Calu3 (cell line): ENCODE measurements at places on chromosomes 16 and 17.
A peak's percentile ranks its signal among the peaks of the same experiment; 100 is the strongest.

DNA sequence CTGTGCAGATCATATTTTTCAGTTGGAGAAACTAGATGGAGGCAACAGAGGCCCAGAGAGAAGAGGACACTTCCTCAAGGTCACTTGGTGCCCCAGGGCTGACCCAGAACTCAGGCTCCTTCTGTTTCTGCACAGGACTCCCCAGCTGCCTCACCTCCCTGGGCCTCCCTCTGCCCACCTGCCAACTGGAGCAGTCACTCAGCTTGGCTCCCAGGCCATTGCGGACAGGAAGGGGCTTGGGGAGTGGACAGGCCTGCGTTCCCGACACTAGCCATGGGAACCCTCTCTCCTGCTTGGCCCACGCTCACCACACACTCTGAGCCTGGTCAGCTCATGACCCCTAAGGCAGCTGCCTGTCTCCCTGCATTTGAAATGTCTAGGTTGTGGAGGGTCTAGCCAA lies 78.1 kb upstream of the BRD7 start:
- DNase-seq: no peak

GRCh38 chr16:4410335-4411075 lies 5.9 kb downstream of the CORO7 start:
- no peak for DNase-seq

GRCh38 chr16:89143201-89143741 lies 28.3 kb upstream of the CDH15 start:
- DNase-seq: no peak

DNA sequence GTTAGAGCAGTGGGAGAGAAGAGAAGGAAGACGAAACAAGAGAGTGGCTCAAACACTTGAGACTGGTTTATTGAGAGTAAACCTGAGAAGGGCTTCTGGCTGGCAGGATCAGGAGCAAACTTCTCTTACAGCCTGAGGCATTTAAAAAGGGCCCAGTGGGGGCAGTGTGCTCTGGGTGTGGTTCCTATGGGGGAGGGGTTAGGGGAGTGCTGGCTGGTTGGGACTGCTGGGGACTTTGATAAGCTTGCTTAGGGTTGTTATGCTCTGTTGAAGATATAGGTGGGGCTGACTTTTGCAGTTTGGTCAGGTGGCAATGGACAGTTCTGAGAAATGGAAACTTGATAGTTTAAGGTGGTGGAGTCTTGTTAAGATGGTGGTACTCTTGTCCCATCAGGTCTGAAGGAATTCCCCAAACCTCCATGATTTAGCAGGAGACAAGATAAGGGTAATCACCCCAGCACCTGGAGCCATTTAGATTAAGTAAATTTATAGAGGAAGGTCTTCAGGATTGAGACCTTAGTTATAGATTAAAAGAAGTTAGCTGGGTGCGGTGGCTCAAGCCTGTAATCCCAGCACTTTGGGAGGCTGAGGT lies 79.3 kb downstream of the EMP2 start:
- no peak for DNase-seq

DNA sequence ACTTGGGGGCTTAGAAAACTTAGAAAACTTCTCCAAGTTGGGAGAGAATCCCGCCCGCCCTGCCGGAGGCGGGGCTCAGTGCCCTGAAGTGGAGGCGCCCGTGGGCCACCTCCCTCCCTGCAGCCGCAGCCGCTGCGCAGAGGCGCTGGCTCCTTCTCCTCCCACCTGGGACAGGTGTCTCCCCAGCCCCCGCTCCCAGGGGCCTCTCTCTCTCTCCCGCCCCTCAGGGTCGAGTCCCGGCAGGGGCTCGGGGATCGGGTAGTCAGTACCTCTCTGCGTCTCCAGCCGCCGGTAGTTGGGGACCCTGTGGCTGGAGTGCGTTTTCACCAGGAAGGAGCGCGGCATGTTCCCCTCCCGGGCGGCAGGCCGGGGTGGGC lies 257 bp downstream of the SNAI3 start:
- no peak for DNase-seq

DNA sequence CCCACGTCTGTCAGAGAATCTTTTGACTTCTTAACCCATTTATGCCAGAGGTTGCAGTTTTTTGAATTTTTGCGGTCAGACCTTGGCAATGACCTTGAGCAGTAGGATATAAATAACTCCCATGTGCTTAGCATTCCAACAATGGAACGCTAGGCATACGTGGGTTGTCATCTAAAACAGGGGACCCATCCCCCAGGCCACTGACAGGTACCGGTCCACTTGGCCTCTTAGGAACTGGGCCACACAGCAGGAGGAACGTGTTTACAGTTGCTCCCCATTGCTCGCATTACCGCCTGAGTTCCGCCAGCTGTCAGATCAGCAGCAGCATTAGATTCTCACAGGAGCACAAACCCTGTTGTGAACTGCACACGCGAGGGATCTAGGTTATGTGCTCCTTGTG lies 76.8 kb upstream of the LGALS9 start:
- no peak for DNase-seq

DNA sequence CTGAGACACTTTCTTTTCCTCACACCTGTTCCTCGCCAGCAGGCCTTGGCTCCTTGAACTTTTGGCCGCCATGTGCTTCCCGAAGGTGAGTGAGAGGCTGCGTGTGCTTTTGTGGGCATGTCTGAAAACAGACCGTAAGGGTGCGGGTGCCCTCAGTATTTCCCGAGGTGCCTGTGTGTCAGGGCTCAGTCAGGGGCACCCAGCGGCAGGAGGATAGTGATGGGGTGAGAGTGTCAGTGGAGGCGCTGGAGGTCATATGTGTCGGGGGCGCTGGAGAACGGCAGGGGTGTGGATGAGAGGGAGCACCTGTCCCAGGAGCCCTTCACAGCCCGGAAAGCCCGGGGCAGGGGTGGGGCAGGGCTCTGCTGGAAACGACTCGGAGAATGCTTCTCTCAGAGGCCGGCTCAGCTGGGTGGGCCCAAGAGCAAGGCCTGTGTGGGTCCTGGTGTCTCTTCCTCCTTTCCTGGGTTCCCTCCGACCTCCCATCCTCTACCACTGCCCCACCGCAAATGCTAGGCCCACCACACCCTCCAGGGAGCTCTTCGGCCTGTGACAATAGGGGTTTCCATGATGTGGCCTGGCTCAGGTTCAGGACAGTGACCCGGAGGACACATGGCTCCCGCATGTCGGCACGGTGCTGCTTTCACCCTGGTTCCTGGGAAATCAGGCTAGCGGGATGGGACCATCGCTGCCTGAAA lies 451 bp downstream of the IL32 start:
- no peak for DNase-seq

- DNase-seq: no peak
Observed at GRCh38 chr17:58614859-58615459, 76.9 kb downstream of the TEX14 start.

DNA sequence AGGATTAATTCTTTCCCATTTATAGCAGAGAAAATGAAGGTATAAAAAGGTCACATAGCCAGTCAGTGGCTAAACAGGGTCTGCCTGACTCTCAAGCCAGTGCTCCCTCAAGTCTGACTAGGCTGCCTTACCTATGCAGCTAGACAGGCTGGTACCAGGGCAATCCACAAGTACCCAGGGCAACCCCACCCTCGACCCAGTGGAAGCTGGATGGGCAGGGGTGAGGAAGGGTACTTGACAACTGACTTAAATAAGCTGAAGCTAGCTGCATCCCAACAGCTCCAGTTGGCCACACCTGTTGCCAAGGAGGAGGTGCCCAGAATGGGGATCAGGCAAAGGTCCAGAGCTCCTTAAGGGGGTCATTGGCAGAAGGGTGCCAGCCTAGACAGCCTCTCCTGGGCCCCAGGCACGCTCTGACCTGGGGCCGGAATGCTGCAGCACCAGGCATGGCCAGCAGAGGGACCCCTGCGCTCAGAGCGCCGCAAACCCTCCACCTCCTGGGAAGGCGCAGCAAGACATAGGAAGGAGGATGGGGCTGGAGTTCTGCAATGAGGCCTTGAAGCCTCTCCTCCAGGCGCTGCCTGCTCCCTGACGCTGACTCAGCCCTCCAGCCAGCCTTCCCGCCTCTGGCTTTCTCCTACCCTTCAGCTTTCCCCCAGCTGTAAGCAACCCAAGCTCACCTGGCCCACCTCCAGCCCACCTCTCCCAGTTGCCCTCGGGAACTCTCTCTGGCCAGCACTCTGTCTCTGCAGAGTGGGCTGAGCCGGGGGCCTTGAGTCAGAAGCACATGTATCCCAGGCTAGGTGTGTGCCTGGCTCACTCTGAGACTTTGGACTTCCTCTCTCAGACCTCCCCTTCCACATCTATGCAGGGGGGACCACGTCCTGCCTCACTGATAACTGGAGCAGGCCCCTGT lies 28.8 kb downstream of the MPP2 start:
- DNase-seq: peak; percentile 93

DNA sequence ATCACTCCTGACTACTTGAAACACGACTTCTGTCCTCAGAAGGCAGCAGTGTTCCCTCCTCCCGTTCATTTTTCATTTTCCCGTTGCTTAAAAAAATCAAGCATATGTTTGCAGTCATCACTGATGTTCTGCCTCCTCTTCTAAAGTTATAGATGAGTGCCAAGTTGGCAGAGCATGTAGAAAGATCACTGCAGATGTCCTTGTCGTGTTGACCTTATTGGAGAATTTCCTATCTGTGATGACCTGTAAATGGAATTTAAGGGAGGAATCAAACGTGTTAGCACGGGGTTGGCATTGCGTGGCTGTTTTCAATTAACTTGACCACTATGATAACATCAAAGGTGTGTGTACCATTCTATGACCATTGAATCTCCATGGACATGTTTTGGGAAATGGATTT lies 396.7 kb downstream of the WWOX start:
- DNase-seq: no peak

GRCh38 chr17:29246628-29247027 lies at the start of gene CRYBA1:
TSS of gene CRYBA1 (plus strand) at chr17:29246859. CDS start at chr17:29246864, 5 bp downstream.
- no peak for DNase-seq

GRCh38 chr17:74864866-74865395 lies 5.2 kb upstream of the GRIN2C start:
- DNase-seq: peak; percentile 83

DNA sequence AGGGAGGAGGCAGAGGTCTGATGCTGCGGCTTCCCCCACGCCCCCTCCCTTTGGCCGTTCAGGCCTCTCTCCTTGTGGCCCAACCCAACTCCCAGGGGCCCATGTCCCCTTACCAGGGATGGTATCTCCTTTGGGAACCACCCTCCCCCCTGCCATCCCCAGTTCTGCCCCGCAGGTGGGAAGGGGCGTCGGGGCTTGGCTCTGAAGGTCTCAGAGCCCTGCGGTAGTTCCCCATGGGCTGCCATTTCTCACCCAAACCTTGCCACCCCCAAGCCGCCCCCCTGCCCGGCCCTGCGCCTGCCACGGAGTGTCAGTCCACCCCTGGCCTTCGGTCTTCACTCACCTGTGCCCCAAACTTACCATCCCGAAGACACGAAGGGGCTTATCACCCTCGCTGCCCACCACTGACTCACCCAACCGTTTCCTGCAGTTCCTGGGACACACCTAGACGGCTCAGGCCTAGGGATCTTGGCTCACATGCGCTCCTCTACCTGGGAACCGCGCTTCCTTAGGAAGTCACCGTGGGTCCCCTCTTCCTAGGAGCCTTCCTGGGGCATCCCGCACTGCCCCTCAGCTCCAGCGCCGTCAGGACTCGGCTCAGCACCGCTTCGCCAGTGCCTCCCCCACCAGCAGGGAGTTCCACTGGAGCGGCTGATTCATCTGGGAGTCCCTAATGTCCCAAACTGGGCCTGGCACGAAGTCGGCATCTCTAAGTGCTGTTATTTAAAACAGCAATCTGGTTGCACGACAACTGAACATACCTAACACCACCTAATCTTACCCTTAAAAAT lies 1.1 kb upstream of the DOC2A start:
- DNase-seq: no peak

DNA sequence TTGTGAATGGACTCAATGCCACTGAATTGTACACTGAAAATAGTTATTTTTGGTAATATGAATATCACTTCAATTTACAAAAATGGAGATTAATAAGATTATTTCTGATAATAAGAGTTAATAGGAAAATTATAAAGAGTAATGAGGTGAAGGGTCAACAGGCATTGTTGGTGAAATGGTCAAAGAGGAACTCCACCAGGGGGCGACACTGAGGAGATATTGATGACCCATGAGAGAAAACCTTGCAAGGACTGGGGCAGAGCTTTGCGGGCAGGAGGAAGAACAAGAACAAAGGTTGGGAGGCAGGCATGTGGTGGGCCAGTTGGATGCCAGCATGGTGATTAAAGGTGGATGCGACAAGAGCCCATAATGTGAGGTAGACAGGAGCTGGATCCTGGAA lies 74.0 kb upstream of the XYLT1 start:
- no peak for DNase-seq

DNA sequence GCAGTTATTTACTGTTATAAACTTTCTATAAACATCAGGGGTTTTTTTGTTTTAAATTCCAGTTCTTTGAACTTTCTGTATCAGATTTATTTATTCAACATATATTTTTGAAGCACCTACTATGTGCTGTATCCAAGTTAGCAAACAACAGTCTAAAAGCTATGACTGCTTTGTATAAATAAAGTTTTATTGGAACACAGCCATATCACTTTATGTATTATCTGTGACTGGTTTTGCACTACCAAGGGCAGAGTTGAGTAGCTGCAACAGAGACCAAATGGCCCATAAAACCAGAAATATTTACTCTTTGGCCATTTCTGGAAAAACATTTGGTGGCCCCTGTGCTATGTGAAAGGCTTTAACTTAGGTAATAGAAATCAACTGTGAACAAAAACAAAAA lies 110.2 kb upstream of the ERCC4 start:
- DNase-seq: no peak

DNA sequence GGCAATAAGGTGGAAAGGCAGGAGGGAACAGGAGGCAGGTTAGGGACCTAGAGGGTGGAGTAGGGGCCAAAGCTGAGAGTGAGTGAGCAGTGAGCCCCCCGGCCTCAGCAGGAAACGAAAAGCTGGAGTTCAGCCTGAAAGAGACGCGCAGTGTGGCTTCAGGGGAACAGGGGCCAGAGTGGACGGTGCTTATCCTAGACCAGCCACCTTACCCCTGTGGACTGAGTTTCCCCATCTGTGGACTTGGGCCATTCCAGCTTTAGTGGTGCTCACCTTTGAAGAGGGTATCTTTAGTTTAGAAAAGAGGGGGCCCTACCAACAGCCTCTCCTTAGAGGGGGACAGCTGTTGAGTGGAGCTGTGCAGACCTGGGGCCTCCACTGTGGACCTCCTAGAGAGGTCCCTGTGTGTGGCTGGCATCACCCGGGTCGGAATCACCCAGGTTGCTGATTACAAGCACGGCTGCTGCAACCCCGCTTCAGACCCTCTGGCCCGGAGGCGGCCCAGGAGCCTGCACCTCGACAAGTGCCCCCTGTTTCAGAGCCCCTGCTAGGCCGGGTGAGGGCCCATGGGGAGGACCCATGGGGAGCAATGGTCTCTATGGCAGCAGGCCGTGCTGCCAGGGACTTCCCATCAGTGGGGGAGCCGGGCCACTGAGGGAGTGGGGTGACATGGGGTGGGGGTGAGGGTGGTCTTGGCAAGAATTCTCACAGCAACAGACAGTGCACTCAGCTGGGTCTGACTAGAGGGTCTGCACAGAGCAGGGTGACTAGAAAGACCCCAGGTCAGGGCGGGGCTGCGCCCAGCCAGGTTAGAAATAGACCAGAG lies 2.6 kb downstream of the GPR142 start:
- DNase-seq: no peak

GRCh38 chr16:77137045-77137444 lies 53.9 kb upstream of the MON1B start:
- DNase-seq: no peak
